ENCODE measurements at places on chromosomes 7 and 10. TPM values are rescaled to one million over a fixed set of nuclear protein-coding genes. Genes with fewer than 3 reads are reported as not detected.

The SLC18A3 gene
- total RNA-seq: not detected

- DNase-seq: no peak
These were observed 90.6 kb downstream of the ARID5B start for GRCh38 chr10:61992059-61992460.

The HYAL4 gene
- total RNA-seq: 2.6 TPM

DNA sequence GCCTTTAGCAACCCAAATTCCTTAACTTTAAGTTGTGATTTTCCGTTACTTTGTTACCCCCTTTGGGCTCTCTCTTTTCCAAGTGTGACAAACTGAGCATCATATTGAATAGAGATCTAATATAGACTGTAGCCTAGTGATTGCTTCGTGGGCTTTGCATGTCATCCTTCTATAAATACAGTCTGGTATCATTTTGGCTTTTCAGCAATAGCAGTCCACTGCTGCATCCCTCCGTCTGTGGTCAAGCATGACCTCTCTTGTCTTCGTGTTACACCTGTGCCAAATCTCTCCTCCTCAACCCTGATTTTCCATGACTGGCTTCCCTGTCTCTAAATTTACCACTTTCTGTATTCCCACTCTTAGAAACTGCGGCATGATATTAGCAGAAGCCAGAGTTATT, 53.8 kb upstream of the AGK start:
- DNase-seq: no peak

The ASCC1 gene
- 39.0 TPM for total RNA-seq

DNA sequence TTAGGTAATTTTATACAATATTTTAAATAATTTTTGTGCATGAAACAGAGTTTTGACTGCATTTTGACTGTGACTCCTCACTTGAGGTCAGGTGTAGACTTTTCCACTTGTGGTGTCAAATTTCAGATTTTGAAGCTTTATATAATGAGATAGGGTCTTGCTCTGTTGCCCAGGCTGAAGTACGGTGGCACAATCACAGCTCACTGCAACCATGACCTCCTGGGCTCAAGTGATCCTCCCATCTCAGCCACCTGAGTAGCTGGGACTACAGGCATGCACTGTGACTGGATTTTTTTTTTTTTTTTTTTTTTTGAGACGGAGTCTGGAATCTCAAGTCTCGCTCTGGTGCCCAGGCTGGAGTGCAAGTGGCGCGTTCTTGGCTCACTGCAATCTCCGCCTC, 74.9 kb downstream of the TCF7L2 start:
- DNase-seq: no peak

GRCh38 chr7:41305001-41305400, 397.9 kb downstream of the INHBA start:
- DNase-seq: no peak

The LRGUK gene
- 0.48 TPM for total RNA-seq

GRCh38 chr7:71824006-71824760, 588.0 kb downstream of the CALN1 start:
- DNase-seq: peak; percentile 3

DNA sequence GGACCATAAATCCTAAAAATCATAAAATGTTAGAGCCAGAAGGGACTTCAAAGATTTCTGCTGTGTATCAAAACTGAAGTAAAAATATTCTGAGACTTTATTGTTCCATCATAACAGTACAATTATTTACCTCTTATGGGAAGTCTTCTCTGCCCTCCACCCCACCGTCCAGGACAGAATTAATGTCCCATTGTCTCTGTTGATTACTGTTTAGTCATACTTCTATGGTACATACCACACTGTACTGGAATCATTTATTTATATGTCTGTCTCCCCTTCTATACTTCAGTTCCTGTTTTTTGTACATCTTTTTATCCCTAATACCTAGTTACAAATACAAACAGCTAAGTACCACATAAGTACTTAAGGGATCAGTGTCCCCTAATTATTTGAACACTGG, 91.4 kb upstream of the CAPZA2 start:
- DNase-seq: no peak

GRCh38 chr7:32102432-32102873, 32.2 kb upstream of the PDE1C start:
- no peak for DNase-seq

- no peak for DNase-seq
These were observed 18.3 kb upstream of the SLC29A3 start for GRCh38 chr10:71300555-71301370.

All from umbilical cord (tissue), 2 donors.